ENCODE measurements at places on chromosomes 13 and 19.

GRCh38 chr19:33445442-33446329 lies 72.2 kb downstream of the CEBPG start:
- DNase-seq: no peak

GRCh38 chr13:85896516-85897450 lies 97.6 kb upstream of the SLITRK6 start:
- DNase-seq: no peak

DNA sequence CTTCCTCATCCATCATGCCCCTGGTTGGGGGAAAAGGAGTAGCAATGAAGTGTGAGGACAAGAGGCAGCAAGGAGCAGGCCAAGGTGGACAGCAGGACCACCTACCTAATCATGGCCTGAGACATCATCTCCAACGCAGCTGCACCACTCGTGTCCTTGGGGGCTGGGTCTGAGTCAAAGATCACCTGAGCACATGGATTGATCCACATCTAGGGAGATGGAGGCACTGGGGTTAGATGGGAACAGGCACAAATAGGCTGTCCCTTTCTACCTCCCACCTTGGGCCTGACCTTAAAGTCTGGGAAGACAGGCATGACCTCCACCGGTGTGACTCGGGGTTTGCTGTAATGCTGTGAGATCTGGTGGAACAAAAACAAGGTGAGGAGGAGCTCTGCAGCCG lies 2.2 kb downstream of the PAF1 start:
- no peak for DNase-seq

- no peak for DNase-seq
These were observed 37.1 kb upstream of the MEDAG start for GRCh38 chr13:30868799-30869470.

- no peak for DNase-seq
These were observed 16.8 kb downstream of the CLEC17A start for GRCh38 chr19:14599548-14600147.

GRCh38 chr19:49217382-49217781 lies 59.8 kb downstream of the TRPM4 start:
- DNase-seq: no peak

GRCh38 chr13:24672141-24673132 lies 7.8 kb upstream of the ATP12A start:
- no peak for DNase-seq

GRCh38 chr13:91154558-91155353 lies 192.7 kb upstream of the MIR17HG start:
- DNase-seq: no peak

- DNase-seq: no peak
These were observed 7.3 kb downstream of the OPA3 start for GRCh38 chr19:45577111-45577905.

- DNase-seq: no peak
These were observed 231.4 kb downstream of the OXGR1 start for GRCh38 chr13:96762876-96763275.

- no peak for DNase-seq
These were observed 254.8 kb downstream of the LHFPL6 start for GRCh38 chr13:39347926-39348901.

GRCh38 chr13:50069261-50069660 lies 54.0 kb downstream of the KCNRG start:
- no peak for DNase-seq

DNA sequence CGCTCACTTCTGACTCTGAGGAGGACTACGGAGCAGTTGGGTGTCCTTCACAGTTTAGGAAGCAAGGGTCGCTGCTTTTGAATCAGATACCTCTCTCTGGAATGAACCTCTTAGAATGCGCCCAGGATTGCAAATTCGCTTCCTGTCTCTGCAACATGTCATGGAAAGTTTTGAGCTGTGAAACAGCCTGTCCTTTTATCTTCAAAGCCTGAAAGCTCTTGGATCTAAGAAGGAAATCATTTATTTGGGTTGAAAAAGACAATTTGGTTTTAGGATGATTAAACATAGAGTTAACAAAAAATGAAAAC lies 134.1 kb downstream of the KATNAL1 start:
- no peak for DNase-seq

- no peak for DNase-seq
These were observed 7.5 kb downstream of the PLA2G4C start for GRCh38 chr19:48102870-48103751.

DNA sequence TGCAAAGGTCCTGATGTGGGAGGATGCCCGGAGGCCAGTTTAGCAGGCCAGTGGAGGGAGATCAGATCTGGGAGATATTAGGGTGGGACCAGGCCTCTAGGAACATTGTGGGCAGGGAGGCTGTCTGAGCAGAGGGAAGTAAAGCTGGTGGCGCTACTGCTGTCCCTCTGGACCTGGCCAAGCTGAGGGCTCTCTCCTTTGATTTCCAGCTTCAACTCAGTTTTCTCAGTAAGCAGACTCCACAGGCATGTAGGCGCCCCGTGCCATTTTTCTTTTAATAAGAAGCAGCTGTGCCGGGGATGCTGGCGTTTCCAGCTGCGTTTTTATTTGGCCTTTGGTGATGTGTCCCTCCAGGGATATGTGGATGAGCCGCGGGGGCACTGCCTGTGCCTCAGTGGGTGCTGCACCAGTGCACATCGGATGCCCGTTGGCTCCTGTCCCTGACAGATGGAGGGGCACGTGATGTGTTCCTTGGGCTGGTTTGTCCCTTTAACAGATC lies 6.7 kb downstream of the DNM2 start:
- DNase-seq: no peak

DNA sequence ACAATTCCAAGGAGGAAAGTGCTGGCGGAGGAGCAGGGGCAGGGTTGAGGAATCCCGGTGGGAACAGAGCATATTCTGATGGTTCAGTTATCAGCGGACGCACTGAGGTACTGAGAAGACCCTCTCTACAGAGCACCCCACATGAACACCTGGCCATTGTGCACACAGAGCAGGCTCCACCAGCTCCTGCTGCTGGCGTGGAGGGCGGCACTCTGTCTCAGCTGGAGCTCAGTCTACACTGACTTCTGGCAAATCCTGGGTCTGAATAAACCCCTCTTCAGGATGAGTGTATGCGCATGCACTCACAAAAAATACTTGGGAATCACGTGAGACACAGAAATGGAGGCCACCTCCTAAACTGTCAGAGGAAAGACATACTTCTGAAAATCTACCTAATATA lies 114.4 kb upstream of the IRS2 start:
- DNase-seq: no peak

DNA sequence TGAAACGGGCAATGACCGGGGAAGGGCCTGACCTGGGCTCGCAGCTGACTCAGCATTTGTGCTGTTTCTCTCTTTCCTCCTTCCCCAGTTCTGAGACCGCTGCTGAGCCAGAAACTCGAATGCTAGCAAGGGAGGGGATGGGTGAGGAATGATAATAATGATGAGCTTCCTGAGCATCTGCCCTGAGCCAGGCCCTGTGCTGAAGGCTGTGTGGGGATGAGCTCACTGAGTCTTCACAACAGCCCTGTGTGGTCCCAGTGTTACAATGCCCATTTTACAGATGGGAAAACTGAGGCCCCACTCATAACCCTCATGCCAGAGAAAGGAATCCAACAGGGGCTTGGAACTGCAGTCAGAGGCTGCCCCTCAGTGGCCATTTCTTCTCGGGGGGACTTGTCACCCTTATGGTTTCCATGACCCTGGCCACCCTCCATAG lies 8.1 kb downstream of the SULT2B1 start:
- no peak for DNase-seq

DNA sequence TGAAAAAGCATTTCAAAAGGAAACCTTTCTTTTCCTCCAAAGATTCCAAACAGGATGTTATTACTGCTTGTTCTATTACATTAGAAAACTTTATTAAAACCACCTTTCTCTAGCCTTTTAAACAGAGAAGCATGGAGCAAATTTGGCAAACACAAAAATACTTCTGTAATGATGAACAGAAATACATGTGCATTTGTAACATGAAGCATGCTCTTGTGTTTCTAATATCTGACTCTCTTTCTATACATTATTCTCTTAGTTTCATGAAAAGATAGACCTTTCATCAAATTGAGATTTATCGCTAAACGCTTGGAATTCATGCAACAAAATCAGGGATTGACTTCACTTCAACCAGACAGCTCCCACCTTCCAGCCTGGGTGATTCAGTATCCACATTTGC lies 152.8 kb upstream of the IRS2 start:
- DNase-seq: no peak

DNA sequence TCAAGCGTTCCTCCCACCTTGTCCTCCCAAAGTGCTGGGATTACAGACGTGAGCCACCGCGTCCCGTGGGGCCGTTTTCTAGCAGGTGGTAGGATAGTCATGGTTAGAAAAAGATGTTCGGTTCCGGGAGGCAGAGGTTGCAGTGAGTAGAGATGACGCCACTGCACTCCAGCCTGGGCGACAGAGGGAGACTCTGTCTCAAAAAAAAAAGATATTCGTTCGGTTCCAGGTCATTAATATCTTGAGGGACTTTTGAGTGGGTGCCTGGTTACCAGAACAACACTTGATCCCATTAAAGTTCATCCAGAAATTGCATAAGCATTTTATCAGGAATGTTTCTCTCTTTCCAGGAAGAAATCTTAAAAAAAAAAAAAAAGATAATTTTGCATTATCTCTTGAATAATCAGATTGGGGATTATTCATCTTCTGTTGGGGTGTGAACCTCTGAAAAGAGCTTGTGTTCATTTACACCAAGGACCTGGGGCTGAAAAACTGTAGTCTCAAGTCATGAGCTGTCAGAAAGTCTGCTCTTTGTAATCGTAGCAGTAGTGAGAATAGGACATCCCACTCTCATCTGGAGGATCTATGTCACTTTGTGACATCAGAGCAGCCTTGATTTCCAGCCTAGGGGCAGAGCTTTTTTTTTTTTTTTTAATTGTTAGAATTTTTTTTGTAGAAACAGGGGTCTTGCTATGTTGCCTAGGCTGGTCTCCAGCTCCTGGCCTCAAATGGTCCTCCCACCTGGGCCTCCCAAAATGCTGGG lies 1.0 kb upstream of the ETHE1 start:
- DNase-seq: no peak

GRCh38 chr19:51020988-51021651 lies 1.6 kb upstream of the KLK10 start:
- no peak for DNase-seq

- no peak for DNase-seq
These were observed 37.4 kb downstream of the CCNE1 start for GRCh38 chr19:29849208-29849607.
